ENCODE measurements at places on chromosomes 1 and 21.

DNA sequence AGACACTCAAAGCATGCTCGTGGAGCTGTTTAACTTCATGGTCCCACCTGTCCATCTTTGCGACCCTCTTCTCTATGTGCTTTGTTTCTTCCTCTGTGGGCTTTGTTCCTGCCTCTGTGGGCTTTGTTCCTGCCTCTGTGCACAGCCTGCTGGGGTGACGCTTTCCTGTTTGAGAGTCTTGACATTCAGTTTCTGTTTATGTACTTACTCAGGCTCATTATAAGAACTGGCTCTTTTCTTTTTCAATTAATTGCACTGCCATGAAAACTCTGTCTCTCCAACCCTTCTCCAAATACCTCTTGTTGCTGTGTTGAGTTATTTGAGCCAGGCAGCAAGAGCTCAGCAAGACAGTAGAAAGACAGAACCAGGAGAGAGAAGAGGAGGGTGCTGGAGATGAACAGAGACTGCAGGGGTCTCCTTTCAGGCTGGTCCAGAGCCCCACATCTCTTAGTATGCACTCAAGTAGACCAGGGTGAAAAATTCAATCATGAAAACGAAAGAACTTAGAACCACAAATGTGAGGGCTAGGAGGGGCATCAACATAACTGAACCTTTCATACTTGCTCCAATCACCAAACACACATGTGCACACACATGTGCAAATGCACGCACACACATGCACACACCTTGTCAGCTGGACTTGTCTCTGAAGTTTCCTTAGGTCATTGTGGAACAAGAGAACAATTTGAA, 88.3 kb upstream of the SGIP1 start:
- DNase-seq: peak; percentile 59

DNA sequence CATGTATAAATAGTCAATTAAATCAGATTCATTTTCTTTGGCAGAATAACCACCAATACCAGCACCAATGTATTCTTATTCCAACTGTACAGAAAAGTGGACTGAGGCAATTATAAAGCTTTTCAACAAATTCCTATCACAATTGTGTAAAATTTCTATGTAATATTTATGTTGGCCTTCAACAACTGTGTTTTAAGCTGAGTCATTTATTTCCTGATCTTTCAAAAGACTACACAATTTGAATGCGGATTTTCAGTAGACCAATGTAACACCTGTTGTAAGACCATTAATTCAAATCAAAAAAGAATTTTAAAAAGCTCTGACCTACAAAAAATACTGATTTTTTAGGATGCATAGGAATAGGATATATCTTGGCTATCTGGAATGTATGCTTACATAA, 25.5 kb downstream of the GPATCH2 start:
- DNase-seq: no peak

- peak; percentile 16 for DNase-seq
Observed at GRCh38 chr1:182889997-182890396, 50.9 kb downstream of the DHX9 start.

GRCh38 chr1:19528438-19528837, 43.1 kb upstream of the CAPZB start:
- DNase-seq: no peak

GRCh38 chr1:206583707-206584648, 28.3 kb downstream of the EIF2D start:
- peak; percentile 86 for DNase-seq

GRCh38 chr1:89347296-89347695, 16.6 kb upstream of the GBP6 start:
- no peak for DNase-seq

DNA sequence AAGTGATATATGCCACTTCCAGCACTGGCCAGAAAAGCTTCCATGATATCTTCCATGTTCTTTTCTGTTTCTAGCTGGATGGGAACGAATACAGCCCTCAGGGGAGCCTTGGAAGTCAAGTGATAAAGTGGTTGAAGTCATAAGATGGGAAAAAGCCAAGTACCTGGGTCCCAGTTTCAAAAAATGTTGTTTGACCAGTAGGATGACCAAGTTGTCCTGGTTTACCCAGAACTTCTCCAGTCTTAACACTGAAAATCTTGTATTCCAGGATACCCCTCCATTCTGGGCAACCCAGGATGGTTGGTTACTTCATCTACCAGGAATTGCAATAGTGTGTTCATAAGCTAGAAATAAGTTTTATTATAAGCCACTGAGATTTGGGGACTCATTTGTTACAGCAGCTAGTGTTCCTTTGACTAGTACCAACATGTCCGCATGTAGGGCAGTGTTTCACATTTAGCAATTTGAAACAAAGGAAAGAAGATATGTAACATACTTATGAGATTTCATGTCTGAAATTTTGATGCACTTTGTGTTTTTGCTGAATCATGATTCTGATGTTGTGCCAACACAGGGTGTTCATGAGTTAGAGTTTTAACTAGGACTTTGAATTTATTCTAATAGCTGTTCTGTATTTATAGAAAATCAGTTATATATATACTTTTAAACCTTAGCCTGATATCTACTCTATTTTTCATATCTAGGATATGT, 139.9 kb downstream of the TPR start:
- DNase-seq: no peak

GRCh38 chr1:204361341-204361771, 1.6 kb upstream of the PLEKHA6 start:
- DNase-seq: no peak

DNA sequence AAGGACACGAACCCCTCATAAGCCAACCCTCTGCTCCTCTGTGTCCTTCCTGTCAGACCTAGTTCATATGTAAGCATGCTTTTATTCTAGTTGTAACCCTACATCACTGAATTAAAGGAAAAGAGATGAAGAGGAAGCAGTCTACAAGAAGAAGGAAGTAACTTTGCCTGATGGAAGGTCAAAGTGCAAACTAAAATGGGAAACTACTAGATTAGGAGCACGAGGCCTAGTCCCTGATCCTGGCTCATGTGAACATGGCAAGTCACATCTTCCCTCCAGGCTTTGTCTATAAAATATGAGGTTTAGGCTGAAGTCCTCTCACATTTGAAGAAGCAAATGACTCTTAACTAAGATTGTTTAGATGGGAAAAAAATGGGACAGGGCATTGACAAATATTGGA, 13.2 kb downstream of the ZMYND12 start:
- no peak for DNase-seq

DNA sequence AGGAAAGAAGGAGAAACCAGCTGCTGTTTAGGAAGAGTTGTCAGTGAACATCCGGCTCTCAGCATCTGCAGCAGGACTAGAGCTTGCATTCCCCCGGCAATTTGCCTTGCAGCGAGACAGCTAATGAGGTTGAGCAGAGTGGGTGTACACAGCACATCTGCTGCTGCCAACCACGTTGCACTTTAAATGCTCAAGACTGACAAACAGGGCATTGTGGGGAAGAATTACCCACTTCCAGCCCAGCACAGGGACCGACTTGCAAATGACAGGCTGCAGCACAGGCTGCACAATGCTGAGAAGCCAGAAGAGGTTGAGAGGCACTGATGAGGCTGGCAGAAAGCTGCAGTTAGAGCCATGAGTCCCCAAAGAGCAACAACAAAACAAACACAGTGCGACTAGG, 47.5 kb upstream of the PLA2G2C start:
- DNase-seq: no peak

- no peak for DNase-seq
Observed at GRCh38 chr21:38037416-38037815, 121.2 kb upstream of the KCNJ6 start.

DNA sequence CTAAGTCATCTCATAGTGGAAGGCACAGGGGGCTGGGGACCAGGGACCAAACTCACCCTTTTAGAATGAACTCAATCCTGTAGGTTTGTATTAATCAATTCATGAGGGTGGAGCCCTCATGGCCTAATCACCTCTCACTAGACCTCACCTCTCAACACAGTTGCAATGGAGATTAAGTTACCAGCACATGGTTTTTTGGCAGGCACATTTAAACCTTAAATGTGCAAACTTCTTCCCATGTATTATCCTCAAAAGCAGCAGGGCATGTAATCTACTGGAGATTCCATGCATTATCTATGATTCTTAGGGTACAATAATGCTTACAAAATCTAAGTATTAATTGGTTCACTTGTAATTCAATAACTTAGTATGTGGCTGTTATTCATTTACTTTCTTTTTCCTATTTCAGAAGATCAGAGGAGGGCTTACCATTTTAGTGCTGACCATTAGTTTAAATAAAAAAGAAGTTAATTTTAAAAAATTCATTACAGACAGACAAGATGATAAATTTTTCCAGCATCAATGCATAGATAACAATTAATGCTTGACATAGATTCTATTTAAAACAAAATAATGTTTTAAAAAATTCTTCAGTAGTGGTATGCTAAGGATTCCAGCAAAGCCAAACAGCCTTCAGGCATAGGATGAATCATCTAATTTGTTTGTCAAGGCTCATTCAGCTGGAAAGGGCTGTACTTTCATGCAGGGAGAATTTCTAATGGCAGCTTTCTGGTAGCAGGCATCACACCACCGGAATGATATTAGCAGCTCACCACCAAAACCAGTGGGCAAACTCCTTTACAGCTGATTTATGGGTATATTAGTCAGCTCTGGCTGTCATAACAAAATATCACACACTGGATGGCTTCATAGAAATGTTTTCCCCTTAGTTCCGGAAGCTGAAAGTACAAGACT, 124.6 kb upstream of the ZNF648 start:
- DNase-seq: no peak

DNA sequence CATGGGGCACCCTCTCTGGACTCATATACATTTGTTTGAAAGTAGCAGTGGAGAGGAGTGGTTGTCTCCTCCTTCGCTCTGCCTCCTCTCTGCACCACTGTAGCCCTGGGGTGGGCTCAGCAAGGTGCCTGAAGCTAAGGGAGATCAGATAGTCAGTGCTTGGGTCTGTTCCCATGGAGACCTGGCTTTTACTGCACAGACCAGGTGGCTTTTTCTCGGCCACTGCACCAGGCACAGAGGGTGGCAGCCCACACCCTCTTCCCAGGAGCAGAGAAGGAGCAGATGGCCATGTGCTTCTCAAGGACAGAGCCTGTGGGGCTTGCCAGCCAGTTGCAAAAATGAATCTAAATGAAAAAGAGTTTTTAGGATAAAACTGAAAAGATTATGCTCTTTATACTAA, 123.4 kb upstream of the KCNK1 start:
- no peak for DNase-seq

DNA sequence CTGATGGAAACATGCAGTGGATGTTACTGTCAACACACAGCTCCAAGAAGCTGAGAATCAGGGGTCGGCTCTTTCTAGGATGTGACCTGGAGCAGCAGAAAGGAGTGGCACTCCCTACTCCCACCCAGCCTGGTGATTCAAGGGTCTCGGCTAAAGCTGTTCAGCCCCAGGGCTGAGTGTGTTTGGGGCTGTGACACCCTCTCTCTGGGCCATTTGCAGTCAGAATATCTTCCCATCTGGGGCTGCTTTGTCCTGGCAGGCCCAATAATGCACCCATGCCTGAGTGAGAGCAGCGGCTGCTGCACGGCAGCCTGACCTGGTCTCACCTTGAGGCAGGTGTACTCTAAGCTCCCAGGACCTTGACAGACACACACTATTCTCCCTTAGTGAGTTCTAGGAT, 52.5 kb upstream of the AJAP1 start:
- DNase-seq: no peak

DNA sequence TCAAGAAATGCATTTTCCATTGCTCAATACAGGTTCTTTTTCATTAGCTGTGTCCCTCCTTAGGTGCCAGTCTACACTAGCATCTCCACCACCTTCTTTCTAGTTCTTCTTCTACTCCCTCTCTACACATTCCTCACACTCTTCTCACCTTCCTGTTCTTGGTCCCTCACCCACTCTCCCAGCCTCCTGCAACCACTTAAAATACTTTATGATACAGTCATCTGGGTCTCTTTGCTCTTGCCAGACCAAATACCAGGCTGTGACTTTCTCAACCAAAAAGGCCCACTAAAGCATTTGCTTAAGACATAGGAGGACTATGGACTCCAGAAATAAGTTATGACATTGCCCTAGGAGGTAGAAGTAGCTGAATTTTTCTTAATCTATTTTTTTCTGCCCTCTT, 35.1 kb downstream of the PIGM start:
- no peak for DNase-seq

- DNase-seq: no peak
Observed at GRCh38 chr1:11309385-11309784, 36.4 kb downstream of the UBIAD1 start.

GRCh38 chr1:30718091-30718635, 5.2 kb downstream of the MATN1 start:
- DNase-seq: peak; percentile 99

DNA sequence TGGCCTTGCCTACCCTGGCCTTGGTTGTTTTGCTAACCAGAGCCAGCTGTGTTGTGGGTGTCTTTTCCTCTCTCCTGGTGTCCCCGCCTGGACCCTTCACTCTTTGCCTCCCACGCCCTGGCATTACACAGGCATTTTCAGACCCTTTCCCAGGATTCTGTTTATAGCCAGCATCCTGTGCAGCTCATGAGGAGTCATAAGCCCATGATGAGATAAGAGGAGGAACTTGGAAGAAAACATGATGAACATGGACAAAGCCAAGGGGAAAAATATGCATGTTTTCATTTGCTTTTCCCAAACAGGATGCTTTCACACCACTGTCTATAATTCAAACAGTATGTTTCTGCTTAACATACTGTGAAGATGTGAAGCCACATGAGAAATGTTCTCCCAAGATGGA, 18.7 kb upstream of the WARS2 start:
- DNase-seq: no peak

DNA sequence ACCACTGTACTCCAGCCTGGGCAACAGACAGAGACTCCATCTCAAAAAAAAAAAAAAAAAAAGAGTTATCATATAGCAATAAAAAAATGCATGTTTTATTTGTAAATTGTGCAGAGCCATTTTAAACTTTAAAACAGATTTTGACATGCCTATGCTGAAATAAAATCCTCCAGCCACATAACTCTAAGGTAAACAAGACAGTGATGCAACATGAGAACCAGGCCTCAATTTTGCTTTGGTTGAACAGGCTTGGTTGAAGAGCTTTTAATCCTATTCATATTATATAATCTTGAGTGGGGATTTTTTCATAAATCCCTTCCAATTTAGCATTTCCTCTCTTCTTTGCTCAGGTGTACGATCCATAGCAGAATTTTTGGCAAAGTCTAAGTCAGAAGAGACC, 26.1 kb downstream of the ARMH1 start:
- DNase-seq: no peak

DNA sequence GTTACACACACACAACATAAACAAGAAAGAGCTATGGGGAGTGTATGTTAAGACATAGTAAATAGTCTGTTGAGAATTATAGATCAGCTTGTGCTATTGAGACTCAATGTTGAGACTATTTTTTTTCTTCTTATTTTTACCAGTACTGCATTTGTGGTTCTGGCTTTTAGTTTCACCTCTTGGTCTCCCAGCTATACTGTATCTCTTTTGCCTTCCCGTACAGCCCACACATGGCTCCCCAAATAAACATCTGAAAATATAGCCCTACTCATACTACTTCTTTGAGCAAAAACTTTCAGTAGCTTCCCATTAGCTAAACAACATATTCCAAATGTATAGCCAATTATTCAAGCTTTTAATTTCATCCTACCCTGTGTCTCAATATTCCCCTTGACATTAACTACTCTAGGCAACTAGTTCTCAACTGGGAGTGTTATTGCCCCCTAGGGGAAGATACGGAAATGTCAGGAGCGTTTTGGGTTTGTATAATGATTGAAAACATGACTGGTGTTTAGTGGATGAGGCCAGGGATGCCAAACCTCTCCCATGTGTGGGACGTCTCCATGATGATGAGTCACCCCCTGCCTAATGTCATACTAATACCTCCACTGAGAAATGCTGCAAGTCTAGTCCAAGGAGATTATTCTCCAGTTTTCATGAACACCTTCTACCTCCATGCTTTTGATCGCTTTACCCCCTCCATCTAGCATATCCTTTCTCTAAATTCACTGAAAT, 6.8 kb downstream of the RPE65 start:
- peak; percentile 5 for DNase-seq
